Naive B cell (primary cell): ENCODE measurements at places on chromosomes 4 and X.

GRCh38 chr4:110823251-110823650 lies 200.4 kb upstream of the PITX2 start:
- no peak for DNase-seq

- no peak for DNase-seq
These were observed 128.8 kb downstream of the RAB28 start for GRCh38 chr4:13355111-13355880.

DNA sequence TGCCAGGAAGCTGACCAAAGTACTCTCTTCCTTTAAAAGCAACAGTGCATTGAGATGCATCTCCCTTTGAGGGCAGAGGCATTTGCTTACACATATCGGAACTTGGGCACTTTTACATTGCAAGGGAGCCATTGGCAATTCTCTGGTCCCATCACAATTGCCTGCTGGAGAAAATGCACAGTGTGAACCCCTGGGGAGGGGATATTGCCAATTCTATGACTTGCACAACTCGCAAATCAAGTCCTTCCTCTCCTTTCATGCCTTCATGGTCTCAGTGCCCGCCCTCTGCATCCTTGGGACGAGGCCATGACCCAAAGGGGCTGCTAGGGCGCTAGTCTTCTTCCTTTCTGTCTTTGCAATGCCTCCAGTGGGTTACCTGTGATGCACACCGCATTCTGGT lies 14.9 kb upstream of the PDZD4 start:
- DNase-seq = no peak

DNA sequence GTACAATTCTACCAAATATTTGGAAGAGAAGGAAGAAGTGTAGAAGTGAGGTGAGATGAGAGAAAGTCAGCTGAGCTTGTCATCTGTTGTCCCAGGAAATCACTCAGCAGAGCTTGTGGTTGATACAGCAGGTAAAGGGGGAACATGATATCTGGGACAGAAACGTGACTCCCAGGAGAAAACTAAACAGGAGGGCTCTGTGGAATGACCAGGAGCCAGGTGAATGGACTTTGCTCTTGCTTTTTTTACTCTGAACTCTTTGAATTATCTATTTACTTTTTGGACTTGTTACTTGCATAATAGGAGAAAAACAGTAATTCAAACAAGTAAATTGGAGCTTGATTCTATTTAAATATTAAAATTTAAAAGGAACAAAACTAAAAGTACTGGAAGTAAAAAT lies 555.6 kb upstream of the FRG1 start:
- no peak for DNase-seq

DNA sequence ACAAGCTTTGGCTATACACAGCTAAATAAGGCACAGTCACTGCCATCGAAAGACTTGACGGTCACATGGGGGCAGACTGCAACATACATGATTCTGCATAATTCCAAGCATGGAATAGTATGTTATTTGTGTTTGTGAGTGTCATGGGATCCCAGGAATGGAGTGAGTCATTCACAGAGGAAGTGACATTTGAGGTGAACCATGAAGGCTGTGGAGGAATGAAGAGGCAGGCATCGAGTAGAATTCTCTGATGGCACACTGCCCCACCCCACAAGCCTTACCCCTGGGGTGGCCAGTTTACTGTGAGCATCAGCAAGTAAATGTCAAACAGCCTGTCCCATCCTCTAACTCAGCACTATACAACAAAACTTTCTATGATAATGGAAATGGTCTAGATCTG lies 619.7 kb downstream of the MID1IP1 start:
- no peak for DNase-seq

GRCh38 chr4:21888195-21888976 lies 60.2 kb downstream of the KCNIP4 start:
- no peak for DNase-seq

- no peak for DNase-seq
These were observed 27.7 kb upstream of the RPL34 start for GRCh38 chr4:108592674-108592986.

GRCh38 chrX:83508526-83509253 lies 600 bp downstream of the POU3F4 start:
- no peak for DNase-seq

DNA sequence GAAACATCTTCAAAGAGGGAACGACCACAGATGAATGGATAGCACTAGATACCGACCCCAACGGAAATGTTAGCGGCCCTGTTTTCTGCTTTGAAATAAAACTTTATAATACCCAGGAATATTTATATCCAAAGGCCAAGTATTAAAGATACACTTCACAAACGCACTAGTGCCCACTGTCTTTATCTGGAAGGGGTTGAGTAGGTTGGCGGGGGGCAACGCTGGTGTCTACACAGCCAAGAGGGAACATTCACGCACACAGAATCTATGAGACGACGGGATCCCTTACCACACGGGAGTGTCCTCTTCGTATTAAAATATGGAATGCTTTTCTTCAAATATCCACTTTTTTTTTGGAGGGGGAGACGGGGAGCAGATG lies 3.3 kb downstream of the HAND2 start:
- DNase-seq = no peak

DNA sequence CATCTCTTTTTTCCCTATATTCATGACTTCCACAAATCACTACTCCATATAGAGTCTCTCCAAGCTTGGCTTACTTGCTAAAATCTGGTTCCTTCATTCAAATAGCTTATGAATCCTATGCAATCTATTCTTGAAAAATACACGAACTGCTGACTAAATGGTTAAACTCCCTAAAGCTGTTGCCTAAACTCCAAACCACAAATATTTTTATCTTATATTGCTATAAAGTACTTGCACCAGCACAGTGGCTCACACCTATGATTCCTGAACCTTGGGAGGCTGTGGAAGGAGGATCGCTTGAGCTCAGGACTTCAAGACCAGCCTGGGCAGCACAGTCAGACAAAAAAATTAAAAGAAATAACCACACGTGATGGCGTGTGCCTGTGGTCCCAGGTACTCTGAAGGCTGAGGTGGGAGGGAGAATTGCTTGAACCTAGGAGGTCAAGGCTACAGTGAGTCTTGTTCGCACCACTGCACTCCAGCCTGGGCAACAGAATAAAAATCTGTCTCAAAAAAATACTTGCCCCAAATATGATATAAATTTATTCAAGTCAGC lies 2.2 kb downstream of the FBXO8 start:
- no peak for DNase-seq

- DNase-seq = no peak
These were observed 81.9 kb downstream of the PDLIM5 start for GRCh38 chr4:94533405-94534223.

- no peak for DNase-seq
These were observed 33.8 kb downstream of the THOC2 start for GRCh38 chrX:123698979-123699520.

DNA sequence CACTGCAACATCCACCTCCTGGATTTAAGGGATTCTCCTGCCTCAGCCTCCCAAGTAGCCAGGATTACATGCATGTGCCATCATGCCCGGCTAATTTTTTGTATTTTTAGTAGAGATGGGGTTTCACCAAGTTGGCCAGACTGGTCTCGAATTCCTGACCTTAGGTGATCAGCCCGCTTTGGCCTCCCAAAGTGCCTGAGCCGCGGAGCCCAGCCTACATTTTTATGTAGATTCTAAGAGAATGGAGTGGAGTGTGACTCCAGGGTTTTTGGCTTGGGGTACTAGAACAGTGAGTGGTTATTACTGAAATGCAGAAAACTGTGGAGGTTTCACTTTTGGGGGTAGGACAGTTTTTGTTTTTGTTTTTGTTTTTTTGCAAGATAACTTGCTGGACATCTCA lies 806.0 kb downstream of the ADGRL3 start:
- no peak for DNase-seq

GRCh38 chrX:72308566-72309296 lies 3.0 kb upstream of the CITED1 start:
- no peak for DNase-seq

DNA sequence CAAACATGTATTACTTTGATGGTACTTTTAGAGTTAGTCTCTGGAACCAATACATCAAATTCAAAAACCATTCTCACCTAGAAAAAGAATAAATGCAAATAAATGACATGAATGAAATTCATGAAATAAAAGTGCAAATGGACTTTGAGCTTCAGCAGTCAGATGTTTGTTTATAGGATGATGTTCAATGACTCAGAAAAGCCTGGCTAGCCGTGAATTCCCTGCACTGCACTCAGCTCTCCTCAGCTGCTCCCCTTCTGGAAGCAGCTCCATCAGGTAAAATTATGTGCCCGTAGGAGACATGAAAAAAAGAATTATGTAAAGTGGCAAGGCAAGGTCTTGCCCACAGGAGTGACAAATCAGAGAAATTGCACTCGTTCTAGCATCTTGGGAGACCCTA lies 390.6 kb downstream of the GPM6A start:
- no peak for DNase-seq

GRCh38 chr4:2042204-2042946 lies 16.8 kb upstream of the NAT8L start:
- DNase-seq = peak; percentile 34

DNA sequence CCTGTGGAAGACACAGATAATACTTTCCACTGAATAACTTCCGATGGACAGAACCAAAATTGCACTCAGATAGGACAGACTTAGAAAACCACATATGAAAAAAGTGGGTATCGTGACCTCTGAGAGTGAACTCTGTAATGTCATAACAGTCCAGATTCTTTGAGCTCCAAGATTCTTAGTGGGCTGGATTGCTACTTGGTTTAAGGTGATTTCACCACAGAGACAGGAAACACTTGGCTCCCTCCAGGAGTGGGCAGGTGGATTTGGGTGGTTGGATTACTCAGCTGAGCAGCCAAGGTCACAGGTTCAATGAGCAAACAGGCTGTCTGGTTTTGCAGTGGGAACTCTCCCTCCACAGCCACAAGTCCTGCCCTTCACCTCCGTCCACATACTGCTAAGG lies 126.0 kb downstream of the AFAP1 start:
- no peak for DNase-seq

DNA sequence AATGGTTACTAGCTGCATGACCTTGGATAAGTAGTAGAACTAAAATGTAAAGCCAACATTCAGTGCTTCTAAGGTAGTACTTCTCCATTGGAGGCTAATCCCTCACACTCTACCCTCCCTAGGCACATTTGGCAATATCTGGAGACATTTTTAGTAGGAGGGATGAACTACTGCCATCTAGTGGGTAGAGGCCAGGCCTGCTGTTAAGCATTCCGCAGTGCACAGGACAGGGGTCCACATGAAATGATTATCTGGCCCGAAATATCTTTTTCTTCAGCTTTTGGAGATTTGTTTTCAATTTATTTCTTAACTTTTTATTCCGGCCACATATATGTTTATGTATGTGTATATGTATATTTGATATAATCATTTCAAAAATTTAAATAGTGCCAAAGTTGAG lies 36.0 kb upstream of the SPANXC start:
- no peak for DNase-seq

DNA sequence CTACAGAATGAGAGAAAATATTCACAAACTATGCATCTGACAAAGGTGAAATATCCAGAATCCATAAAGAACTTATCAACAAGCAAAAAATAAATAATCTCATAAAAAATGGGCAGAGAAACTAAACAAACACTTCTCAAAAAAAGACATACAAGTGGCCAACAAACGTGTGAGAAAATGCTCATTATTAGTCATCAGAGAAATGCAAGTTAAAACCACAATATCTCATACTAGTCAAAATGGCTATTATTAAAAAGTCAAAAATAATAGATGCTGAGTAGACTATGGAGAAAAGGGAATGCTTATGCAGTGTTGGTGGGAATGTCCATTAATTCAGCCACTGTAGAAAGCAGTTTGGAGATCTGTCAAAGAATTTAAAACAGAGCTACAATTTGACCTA lies 533.3 kb downstream of the TMA16 start:
- DNase-seq = no peak

DNA sequence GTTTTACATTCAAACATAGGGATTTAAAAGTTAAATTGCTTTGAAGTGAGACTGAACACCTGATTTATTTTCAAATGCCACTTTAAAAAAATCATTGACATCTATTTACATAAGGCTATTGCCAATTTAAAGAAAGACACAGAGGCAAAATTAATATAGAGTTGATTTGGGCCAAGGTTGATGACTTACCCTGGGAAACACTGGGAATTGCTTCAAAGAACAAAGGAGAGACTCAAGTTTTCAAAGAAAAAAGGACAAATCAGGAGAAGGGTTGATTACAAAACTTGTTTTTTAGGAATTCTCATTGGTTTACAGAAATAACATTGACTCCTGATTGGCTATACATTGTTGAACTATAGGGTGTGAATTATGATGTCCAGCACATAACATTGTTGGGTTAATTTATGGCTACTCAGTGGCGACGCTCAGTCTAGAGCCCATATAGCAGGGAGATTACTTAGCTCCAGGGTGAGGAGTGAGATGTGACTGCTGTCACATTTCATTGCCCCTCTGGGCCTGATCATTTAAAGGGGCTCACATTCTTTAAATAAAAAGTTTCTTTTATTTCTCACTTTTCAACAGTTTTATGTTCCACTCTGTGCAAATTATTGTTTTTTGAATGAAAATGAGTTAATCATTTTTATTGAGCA lies 184.6 kb downstream of the SPATA18 start:
- DNase-seq = no peak

GRCh38 chr4:14259936-14260335 lies 632.4 kb upstream of the BOD1L1 start:
- no peak for DNase-seq
